Spleen (tissue), 13 donors: ENCODE measurements at places on chromosomes 1 and 21.

DNA sequence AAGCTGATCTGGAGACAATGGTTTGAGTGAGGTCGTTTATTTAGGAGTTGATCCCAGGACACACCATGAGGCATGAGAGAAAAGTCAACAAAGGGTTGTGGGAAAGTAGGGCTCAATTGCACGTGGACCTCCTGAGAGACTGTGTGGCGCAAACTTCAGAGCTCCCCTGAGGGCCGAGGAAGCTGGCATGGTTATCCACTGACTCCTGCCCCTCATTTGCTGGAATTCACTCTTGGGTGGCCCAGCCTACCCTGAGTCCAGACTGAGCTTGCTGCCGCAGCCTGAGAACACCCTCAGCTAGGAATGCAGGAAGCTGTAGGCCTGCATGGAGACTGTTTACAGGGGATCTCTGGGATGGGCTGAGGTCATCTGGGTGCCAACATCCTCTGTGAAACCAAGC lies 301.0 kb downstream of the RWDD3 start:
- H3K36me3 ChIP-seq = no peaks in the 10 kb centered on the region
- H3K27ac ChIP-seq = no peak overlapping the region
- H3K4me1 ChIP-seq = no peaks in the 10 kb centered on the region

GRCh38 chr1:70071601-70072000 lies 133.8 kb downstream of the LRRC40 start:
- H3K36me3 ChIP-seq = no peaks in the 10 kb centered on the region
- no peak for DNase-seq
- H3K27me3 ChIP-seq = no peaks in the 10 kb centered on the region
- H3K4me1 ChIP-seq = no peaks in the 10 kb centered on the region

GRCh38 chr21:26540651-26541050 lies 32.4 kb downstream of the CYYR1 start:
- H3K27ac ChIP-seq = no peak overlapping the region
- H3K4me1 ChIP-seq = no peaks in the 10 kb centered on the region
- no peak overlapping the region for H3K4me3 ChIP-seq
- no peaks in the 10 kb centered on the region for H3K27me3 ChIP-seq

- no peaks in the 10 kb centered on the region for H3K27me3 ChIP-seq
- H3K36me3 ChIP-seq = no peaks in the 10 kb centered on the region
- H3K4me3 ChIP-seq = no peak overlapping the region
- H3K4me1 ChIP-seq = peaks cover 29% of the 10 kb centered on the region
- H3K27ac ChIP-seq = no peak overlapping the region
- DNase-seq = no peak
These were observed 134.1 kb upstream of the RAB4A start for GRCh38 chr1:229136822-229137221.

DNA sequence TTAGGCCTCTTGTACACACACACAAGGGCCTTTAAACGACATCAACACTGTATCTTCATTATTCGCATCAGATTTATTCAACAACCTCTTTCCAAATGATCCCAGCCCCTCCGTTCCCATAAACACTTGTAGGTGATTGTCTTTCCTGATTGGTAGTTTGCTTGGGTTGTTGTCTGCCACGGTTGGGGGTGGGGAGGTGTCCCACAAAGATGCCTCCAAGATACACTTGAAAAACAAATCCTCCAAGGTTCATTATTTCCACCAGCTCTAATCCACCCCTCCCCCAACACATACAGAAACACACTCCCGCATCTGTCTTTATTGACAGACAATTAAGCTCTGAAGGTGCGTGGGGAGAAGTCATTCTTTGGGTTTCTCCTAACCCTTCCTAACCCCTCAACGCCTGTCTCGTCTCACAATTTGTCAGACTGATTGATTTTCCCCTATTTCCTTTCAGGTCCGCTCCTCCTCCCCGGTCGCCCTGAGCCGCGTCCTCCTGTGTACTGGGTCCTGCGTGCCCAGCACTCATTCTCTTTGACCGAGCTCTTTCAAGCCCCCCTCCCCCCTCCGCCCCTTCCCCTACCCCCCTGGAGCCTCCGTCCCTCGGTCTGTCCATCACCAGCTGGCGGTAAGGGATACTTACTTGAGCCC lies 1.4 kb downstream of the WDR26 start:
- H3K4me3 ChIP-seq = peak overlapping the region; percentile 85
- no peaks in the 10 kb centered on the region for H3K36me3 ChIP-seq
- H3K27ac ChIP-seq = peak overlapping the region; percentile 99
- DNase-seq = peak; percentile 84

DNA sequence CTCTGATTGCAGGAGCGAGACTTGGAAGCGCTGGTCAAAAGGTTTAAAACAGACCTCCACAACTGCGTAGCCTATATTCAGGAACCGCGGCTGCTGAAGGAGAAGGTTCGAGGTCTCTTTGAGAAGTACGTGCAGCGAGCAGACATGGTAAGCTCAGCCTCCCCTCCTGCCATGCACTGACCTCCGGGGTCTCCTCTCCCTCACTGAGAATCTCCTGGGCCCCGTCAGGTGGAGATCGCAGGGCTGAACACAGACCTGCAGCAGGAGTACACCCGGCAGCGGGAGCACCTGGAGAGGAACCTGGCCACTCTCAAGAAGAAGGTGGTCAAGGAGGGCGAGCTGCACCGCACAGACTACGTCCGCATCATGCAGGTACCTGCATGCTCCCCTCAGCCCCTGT lies 35.5 kb upstream of the TMEM125 start:
- H3K36me3 ChIP-seq = no peaks in the 10 kb centered on the region
- no peak overlapping the region for H3K27ac ChIP-seq
- DNase-seq = no peak
- H3K4me1 ChIP-seq = peaks cover 16% of the 10 kb centered on the region
- no peaks in the 10 kb centered on the region for H3K27me3 ChIP-seq

GRCh38 chr1:115976062-115976920 lies at the start of gene SLC22A15:
Gene SLC22A15, plus strand, starts transcription at chr1:115976513. Its CDS starts 115 bp downstream, at chr1:115976628.
- peaks cover 12% of the 10 kb centered on the region for H3K4me1 ChIP-seq
- peak within 1 kb of the TSS; percentile 95 for H3K27ac ChIP-seq
- H3K4me3 ChIP-seq = peak within 1 kb of the TSS; percentile 58
- DNase-seq = peak; percentile 94
- peaks cover 6% of the 10 kb centered on the region for H3K27me3 ChIP-seq

GRCh38 chr1:228956864-228957263 lies 221.6 kb downstream of the RHOU start:
- DNase-seq = no peak
- no peak overlapping the region for H3K27ac ChIP-seq

DNA sequence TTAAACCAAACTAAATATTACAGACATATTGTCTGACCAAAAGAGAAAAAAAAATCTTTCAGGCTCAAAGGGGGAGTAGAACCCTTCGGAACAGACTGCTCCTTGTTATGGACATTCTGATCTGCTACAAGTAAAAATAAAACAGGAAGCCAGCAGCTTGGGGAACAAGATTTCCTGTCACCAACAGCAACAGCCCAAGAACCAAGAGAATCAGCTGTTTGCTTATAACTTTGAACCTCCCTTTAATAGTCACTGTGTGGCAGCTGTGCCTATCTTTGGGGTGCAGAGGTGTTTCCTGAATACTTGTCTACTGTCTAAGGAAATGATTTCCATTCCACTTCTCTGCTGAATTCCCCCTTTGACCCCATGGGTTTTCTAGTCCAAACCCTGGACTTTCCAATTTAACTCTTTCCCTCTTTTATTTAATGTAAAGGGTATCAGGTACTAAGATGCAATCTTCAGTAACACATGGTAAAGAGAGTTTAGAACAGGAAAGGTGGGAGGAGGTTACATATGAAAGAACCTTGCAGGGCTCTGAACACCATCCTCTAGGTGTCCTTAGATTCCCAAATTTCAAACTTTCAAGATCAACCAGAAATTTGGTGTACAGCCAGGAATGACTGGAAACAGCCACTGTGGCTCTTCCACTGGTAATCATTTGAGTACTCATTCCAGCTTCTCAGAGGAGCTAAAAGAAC lies 38.6 kb downstream of the GPR3 start:
- H3K27ac ChIP-seq = peak overlapping the region; percentile 89
- H3K36me3 ChIP-seq = peaks cover 26% of the 10 kb centered on the region

DNA sequence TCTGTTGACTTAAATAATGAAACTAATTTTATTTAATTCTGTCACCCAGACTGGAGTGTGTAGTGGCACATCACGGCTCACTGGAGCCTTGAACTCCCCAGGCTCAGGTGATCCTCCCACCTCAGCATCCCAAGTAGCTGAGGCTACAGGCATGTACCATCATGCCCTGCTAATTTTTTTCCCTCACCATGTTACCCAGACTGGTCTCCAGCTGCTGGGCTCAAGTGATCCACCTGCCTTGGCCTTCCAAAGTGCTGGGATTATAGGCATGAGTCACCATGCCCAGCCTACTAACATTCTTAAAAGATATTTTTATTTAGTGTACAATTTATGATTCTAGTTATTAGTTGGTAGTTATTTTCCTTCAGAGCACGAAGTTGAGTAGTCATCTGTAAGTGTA lies 49.5 kb downstream of the NRDC start:
- H3K27me3 ChIP-seq = no peaks in the 10 kb centered on the region
- peaks cover 23% of the 10 kb centered on the region for H3K36me3 ChIP-seq
- no peaks in the 10 kb centered on the region for H3K4me1 ChIP-seq
- H3K27ac ChIP-seq = no peak overlapping the region
- DNase-seq = no peak

- no peak overlapping the region for H3K27ac ChIP-seq
- peaks cover 3% of the 10 kb centered on the region for H3K27me3 ChIP-seq
- H3K36me3 ChIP-seq = no peaks in the 10 kb centered on the region
- no peak overlapping the region for H3K4me3 ChIP-seq
These were observed 66.7 kb upstream of the ABCD3 start for GRCh38 chr1:94351481-94351880.

DNA sequence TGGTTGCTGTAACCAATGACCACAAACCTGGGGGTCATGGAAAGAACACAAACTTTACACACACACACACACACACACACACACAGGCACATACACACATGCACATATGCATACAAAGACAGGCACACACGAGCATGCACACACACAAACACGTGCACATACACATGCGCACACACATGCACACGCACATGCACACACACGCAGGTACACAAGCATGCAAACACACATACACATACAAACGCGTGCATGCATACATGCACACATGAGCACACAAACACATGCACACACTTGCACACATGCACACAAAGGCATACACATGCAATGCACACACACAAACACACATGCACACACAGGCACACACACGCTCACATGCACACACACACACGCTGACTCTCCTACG lies 44.0 kb downstream of the UBASH3A start:
- no peaks in the 10 kb centered on the region for H3K36me3 ChIP-seq
- H3K4me1 ChIP-seq = no peaks in the 10 kb centered on the region
- no peak overlapping the region for H3K27ac ChIP-seq
- no peak overlapping the region for H3K4me3 ChIP-seq
- peak; percentile 34 for DNase-seq

DNA sequence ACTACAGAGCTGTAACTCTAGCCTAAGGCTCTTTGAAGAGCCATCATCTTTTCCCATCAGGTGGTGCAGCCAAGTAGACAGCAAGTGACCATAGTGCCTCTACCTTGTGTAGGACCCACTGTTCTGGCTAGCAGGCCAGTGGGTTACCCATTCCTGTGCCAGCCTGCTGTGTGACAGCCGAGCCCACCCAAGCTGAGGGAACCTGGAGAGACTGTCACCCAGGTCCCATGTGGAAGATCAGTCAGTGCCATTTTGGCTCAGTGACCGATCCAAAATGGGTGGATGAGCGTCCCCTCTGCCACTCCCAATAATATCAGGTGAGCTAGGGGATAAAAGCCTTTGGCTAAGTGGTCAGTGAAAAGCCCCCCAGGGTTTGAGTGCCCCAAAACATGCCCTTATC lies 417.9 kb downstream of the MATN1 start:
- H3K27ac ChIP-seq = no peak overlapping the region
- no peak overlapping the region for H3K4me3 ChIP-seq
- peak; percentile 15 for DNase-seq

- DNase-seq = no peak
- H3K27me3 ChIP-seq = no peaks in the 10 kb centered on the region
- no peaks in the 10 kb centered on the region for H3K4me1 ChIP-seq
- H3K36me3 ChIP-seq = no peaks in the 10 kb centered on the region
- H3K4me3 ChIP-seq = no peak overlapping the region
- H3K27ac ChIP-seq = no peak overlapping the region
These were observed 322.4 kb upstream of the DEPDC1 start for GRCh38 chr1:68819190-68819829.

- no peak overlapping the region for H3K4me3 ChIP-seq
- peak overlapping the region; percentile 90 for H3K27ac ChIP-seq
- H3K36me3 ChIP-seq = no peaks in the 10 kb centered on the region
- H3K27me3 ChIP-seq = no peaks in the 10 kb centered on the region
- H3K4me1 ChIP-seq = peaks cover 21% of the 10 kb centered on the region
These were observed 5.0 kb upstream of the DDOST start for GRCh38 chr1:20666146-20666545.

DNA sequence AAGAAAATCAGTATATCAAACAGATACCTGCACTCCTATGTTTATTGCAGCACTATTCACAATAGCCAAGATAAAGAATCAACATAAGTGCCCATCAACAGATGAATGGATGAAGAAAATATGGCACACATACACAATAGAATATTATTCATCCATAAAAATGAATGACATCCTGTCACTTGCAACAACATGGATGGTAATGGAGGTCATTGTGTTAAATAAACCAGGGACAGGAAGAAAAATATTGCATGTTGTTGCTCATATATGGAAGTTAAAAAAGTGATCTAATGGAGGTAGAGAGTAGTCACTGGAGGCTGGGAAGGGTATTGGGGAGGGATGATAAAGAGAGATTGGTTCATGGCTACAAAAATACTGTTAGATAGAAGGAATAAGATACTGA lies 65.4 kb upstream of the CR2 start:
- DNase-seq = no peak
- H3K4me1 ChIP-seq = no peaks in the 10 kb centered on the region
- H3K27ac ChIP-seq = no peak overlapping the region
- no peak overlapping the region for H3K4me3 ChIP-seq
- no peaks in the 10 kb centered on the region for H3K36me3 ChIP-seq

- H3K27ac ChIP-seq = peak overlapping the region; percentile 37
- no peaks in the 10 kb centered on the region for H3K36me3 ChIP-seq
- DNase-seq = no peak
- H3K4me1 ChIP-seq = peaks cover 4% of the 10 kb centered on the region
- no peak overlapping the region for H3K4me3 ChIP-seq
These were observed 119.9 kb downstream of the FASLG start for GRCh38 chr1:172778456-172779455.

- DNase-seq = no peak
- H3K4me1 ChIP-seq = peaks cover 36% of the 10 kb centered on the region
- H3K36me3 ChIP-seq = no peaks in the 10 kb centered on the region
- peak overlapping the region; percentile 62 for H3K27ac ChIP-seq
- H3K27me3 ChIP-seq = no peaks in the 10 kb centered on the region
These were observed 9.1 kb downstream of the CYYR1 start for GRCh38 chr21:26563856-26564503.

GRCh38 chr1:15436881-15437442 lies 1.3 kb upstream of the CTRC start:
- peaks cover 3% of the 10 kb centered on the region for H3K36me3 ChIP-seq
- DNase-seq = no peak
- no peaks in the 10 kb centered on the region for H3K4me1 ChIP-seq

GRCh38 chr21:33598051-33598450 lies 9.6 kb upstream of the DONSON start:
- no peaks in the 10 kb centered on the region for H3K27me3 ChIP-seq
- no peaks in the 10 kb centered on the region for H3K4me1 ChIP-seq
- no peak overlapping the region for H3K27ac ChIP-seq
- peaks cover 99% of the 10 kb centered on the region for H3K36me3 ChIP-seq
- no peak overlapping the region for H3K4me3 ChIP-seq
- no peak for DNase-seq

GRCh38 chr1:103273106-103273505 lies 164.8 kb upstream of the COL11A1 start:
- H3K36me3 ChIP-seq = no peaks in the 10 kb centered on the region
- H3K4me3 ChIP-seq = no peak overlapping the region
- H3K27ac ChIP-seq = no peak overlapping the region
- no peak for DNase-seq
- no peaks in the 10 kb centered on the region for H3K4me1 ChIP-seq
- H3K27me3 ChIP-seq = no peaks in the 10 kb centered on the region
